RCC 7860 (cell line): ENCODE measurements at places on chromosomes 16 and 17.

DNA sequence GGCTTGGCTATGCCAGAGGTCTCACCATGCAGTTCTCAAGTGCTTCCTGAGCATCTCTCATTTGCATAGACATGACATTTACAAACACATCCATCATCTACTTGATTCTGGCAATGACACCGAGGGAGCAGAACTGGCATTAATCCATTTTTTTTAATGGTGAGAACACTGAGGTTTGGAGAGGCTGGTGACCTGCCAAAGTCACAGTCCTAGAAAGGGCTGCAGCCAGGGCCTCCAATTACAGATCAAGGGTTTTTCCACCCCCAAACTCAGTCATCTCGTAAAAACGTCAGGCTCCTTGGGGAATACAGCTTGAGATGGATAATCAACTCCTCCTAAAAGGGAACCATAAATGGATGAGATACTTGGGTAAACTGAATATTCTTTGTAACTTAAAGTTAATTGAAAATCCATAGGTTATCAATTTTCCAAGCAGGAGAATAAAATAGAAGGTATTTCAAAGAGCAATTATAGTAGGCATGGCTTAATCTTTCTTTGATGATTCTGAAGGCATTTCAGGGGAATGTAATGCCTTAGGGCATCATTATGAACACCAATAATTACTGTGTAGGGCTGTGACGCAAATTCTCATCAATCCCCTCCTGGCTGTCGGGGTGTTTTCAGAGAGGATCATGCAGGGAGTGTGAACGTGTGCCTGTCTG lies 9.4 kb upstream of the MEOX1 start:
- DNase-seq, result no peak

DNA sequence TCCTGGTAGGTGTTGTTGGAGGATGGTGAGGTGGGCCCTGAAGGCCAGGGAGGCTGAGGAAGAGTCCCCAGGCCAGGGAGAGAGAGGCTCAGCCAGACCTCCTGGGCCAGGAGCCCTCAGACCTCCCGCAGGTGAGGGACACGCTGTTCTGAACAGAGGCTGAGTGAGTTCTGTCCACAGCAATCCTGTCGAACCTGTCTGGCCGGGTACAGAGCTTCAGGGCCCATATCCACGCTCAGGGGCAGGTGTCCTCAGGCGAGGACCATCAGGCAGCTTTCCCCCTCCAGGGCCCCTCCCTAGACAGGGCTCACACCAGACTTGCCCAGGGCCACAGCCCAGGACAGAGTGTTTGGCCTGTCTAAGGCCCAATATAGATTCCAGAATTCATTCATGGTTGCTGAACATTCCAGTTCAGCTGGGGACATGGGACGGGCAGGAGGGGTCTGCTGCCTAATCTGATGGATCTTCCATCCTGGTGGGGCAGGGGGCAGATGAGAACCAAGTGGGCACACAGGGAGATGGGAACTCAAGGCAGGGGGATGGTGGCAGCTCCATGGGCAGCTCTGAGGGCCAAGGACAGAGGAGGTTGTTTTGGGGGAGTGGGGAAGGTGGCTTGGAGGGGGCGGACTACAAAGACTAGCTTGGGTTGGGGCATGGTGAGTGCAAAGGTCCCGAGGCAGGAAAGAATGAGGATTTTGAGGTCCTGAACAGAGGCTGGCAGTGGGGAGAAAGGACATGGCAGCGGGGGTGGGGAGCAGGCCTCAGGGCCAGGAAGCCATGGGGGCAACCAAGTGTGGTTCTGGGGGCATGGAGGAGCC lies 23.4 kb upstream of the MPRIP start:
- no peak for DNase-seq

DNA sequence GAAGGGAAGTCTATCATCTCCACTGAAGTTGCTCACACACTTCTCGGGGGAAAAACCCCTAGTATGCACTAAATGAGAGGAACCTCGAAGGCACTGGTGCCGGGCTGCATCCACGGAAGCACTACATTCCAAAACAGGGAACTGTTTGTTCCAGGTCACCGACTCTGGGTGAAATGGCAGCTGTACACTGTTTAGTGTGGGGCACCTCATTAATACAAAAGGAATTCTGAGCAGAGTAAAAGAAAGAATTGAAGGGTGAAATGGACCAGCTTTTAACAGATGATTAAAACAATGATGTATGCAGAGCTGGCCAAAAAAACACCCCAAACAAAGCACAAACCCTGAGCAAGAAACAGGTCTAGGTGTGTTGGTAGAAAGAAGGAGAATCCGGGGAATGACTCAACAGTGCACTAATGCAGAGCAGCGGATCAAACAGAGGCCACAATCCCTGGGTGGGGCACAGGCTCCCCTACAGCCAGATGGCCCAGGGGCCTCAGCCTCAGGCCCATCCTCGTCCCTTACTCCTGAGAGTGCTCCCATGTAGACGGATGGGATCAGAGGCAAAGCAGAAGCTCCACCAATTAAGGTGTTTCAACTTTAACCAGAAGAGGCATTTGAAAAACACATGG lies 161.5 kb downstream of the ZFHX3 start:
- DNase-seq, result no peak

DNA sequence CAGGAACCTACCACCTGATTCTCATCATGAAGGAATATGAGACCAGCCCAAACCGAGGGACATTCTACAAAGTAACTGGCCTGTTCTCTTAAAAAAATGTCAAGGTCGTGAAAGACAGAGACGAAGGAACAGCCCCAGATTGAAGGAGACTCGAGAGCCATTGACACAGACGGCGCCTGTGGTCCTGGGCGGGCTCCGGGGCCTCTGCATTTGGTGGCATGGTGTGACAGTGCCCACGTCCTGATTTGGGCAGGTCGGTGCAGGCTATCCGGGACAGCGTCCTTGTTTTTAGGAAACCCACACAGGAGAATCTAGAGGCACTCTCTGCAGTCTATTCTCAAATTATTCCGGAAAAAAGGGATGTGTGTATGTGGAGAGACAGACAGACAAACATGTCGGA lies 64.1 kb downstream of the ADCY9 start:
- no peak for DNase-seq
